ENCODE measurements at places on chromosomes 13 and 19. TPM values are rescaled to one million over a fixed set of nuclear protein-coding genes. Genes with fewer than 3 reads are reported as not detected.
A peak's percentile ranks its signal among the peaks of the same experiment; 100 is the strongest.

DNA sequence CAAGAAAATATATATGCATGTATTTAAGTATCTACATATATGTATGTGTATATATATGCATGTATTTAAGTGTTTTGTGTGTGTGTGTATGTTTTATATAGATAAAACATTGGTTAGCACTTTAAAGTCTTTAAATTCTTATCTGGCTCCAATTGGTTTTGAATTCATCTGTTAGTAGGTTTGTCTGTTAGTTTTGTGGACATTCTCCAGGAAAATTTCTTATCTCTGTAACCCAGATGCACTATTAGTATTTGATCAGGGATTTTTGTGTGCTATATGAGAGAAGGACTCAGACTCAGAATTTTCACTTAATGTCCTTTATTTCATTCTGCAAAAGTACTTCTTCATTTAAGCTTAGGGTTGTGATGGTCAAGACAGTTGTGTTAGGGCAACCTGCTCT lies 103.1 kb downstream of the ITGBL1 start:
- no peak overlapping the region for H3K4me3 ChIP-seq
- H3K27ac ChIP-seq: no peak overlapping the region
- H3K27me3 ChIP-seq: no peaks in the 10 kb centered on the region

- H3K4me3 ChIP-seq: no peak overlapping the region
- DNase-seq: no peak
- H3K27me3 ChIP-seq: no peaks in the 10 kb centered on the region
- H3K27ac ChIP-seq: no peak overlapping the region
- H3K4me1 ChIP-seq: no peaks in the 10 kb centered on the region
Measured at GRCh38 chr13:98436233-98436910, 140.5 kb downstream of the STK24 start.

DNA sequence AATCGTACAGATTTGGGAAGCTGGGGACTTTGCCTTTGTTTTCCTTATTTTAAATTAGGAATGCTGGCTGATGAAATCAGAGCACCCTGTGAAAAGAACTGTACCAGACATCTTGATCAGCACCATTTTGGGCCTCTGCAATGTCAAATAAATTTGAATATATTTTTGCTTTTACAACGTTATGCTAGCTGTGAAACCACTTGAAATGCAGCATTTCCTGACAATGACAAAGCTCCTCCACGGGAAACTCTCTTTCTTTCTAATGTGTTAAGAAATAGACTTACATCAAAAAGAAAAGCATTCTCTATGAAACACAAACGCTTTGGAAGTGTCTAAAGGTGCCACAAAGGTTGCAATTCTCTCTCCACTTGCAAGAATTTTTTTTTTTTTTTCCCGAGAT lies 47.1 kb upstream of the MAP3K10 start:
- no peak overlapping the region for H3K27ac ChIP-seq
- no peaks in the 10 kb centered on the region for H3K27me3 ChIP-seq
- H3K4me1 ChIP-seq: no peaks in the 10 kb centered on the region
- no peak for DNase-seq
- H3K36me3 ChIP-seq: no peaks in the 10 kb centered on the region

- no peaks in the 10 kb centered on the region for H3K4me1 ChIP-seq
- H3K27ac ChIP-seq: no peak overlapping the region
- no peaks in the 10 kb centered on the region for H3K27me3 ChIP-seq
- peak; percentile 39 for DNase-seq
- no peak overlapping the region for H3K4me3 ChIP-seq
- no peaks in the 10 kb centered on the region for H3K36me3 ChIP-seq
Measured at GRCh38 chr19:48290401-48290770, 20.5 kb downstream of the ZNF114 start.

GRCh38 chr19:17720440-17720839 lies 1.2 kb downstream of the MAP1S start:
- DNase-seq: no peak
- no peak overlapping the region for H3K27ac ChIP-seq
- H3K4me1 ChIP-seq: peaks cover 26% of the 10 kb centered on the region

DNA sequence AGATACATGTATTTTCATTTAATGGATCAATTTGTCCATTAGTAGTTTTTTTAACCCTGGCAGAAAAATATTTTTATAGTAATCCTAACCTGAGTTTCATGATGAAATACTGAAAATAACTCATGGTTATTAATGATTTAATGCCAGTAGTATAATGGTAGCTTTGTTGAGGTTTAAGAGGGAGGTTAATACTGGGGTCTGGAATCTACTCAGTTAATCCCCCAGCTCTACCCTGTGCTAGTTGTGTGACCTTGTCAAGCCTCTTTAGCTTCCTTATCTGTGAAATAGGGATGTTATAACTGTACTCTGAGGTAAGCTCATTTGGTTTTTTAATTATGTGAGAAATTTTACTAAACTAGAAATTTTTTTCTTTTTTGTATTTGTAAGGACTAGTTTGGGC lies 122.5 kb downstream of the TDRD3 start:
- no peak overlapping the region for H3K4me3 ChIP-seq
- no peak overlapping the region for H3K27ac ChIP-seq
- H3K27me3 ChIP-seq: no peaks in the 10 kb centered on the region
- no peaks in the 10 kb centered on the region for H3K36me3 ChIP-seq
- no peaks in the 10 kb centered on the region for H3K4me1 ChIP-seq

GRCh38 chr13:67772807-67773453 lies 542.8 kb upstream of the PCDH9 start:
- H3K4me3 ChIP-seq: no peak overlapping the region
- DNase-seq: no peak
- H3K27ac ChIP-seq: no peak overlapping the region
- no peaks in the 10 kb centered on the region for H3K27me3 ChIP-seq
- H3K4me1 ChIP-seq: no peaks in the 10 kb centered on the region

GRCh38 chr13:29464105-29464679 lies 131.3 kb downstream of the SLC7A1 start:
- no peak overlapping the region for H3K4me3 ChIP-seq
- DNase-seq: peak; percentile 11
- H3K27ac ChIP-seq: no peak overlapping the region
- no peaks in the 10 kb centered on the region for H3K27me3 ChIP-seq
- no peaks in the 10 kb centered on the region for H3K36me3 ChIP-seq

DNA sequence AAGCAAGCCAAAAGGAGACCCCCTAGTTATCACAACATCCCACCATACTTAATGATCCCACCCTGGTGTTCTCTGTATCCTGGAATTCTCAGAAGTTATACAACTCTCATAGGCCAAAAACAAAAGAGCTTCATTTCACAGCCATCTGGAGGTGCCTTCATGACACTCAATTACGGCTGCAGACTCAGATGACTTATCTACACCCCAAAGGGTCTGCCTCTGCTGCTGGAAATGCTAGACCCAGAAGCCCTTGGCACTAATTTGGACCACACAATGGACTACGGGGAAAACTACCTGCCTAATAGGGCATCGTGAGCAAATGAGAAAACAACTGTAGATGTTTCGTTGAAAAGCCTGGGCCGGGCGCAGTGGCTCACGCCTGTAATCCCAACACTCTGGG lies 40.2 kb downstream of the BRD4 start:
- H3K27me3 ChIP-seq: no peaks in the 10 kb centered on the region
- no peak overlapping the region for H3K27ac ChIP-seq
- H3K36me3 ChIP-seq: no peaks in the 10 kb centered on the region
- H3K4me3 ChIP-seq: no peak overlapping the region
- DNase-seq: no peak
- peaks cover 3% of the 10 kb centered on the region for H3K4me1 ChIP-seq

- H3K4me1 ChIP-seq: peaks cover 17% of the 10 kb centered on the region
- H3K27me3 ChIP-seq: peaks cover 4% of the 10 kb centered on the region
- no peaks in the 10 kb centered on the region for H3K36me3 ChIP-seq
- no peak overlapping the region for H3K4me3 ChIP-seq
- no peak for DNase-seq
Measured at GRCh38 chr19:2487842-2488241, 11.9 kb downstream of the GADD45B start.

- H3K27me3 ChIP-seq: no peaks in the 10 kb centered on the region
- no peak for DNase-seq
- H3K4me3 ChIP-seq: no peak overlapping the region
Measured at GRCh38 chr13:34208336-34208735, 390.4 kb downstream of the RFC3 start.

- H3K4me1 ChIP-seq: no peaks in the 10 kb centered on the region
- no peak overlapping the region for H3K4me3 ChIP-seq
- no peaks in the 10 kb centered on the region for H3K36me3 ChIP-seq
- H3K27ac ChIP-seq: no peak overlapping the region
Measured at GRCh38 chr13:111510502-111511218, 190.2 kb downstream of the TEX29 start.

DNA sequence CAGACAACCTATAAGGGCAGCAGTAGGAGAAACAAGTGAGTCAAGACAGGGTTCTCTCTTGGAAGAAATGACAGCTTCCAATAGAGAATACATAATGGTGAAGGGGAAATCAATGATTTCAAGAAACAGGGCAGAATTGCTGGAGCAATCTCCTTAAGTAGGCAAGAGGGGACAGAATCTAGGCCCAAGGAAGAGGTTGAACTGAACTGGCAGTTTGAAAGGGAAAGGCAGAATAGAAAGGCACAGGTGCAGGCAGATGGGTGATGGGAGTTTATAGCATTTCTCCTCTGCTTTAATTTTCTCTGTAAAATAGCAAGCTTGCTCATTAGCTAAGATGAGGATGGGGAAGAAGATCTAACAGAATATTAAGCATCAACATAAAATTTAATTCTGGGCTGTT lies 110.8 kb downstream of the TBC1D4 start:
- no peak overlapping the region for H3K27ac ChIP-seq
- no peak for DNase-seq
- H3K36me3 ChIP-seq: no peaks in the 10 kb centered on the region
- H3K4me1 ChIP-seq: no peaks in the 10 kb centered on the region
- no peaks in the 10 kb centered on the region for H3K27me3 ChIP-seq
- H3K4me3 ChIP-seq: no peak overlapping the region

- H3K36me3 ChIP-seq: no peaks in the 10 kb centered on the region
- H3K4me1 ChIP-seq: no peaks in the 10 kb centered on the region
- no peaks in the 10 kb centered on the region for H3K27me3 ChIP-seq
- peak overlapping the region; percentile 39 for H3K4me3 ChIP-seq
- DNase-seq: peak; percentile 75
Measured at GRCh38 chr19:38975861-38976271, 324 bp upstream of the FBXO17 start.

- H3K4me1 ChIP-seq: no peaks in the 10 kb centered on the region
- no peak for DNase-seq
- H3K4me3 ChIP-seq: no peak overlapping the region
- H3K27ac ChIP-seq: no peak overlapping the region
- H3K36me3 ChIP-seq: no peaks in the 10 kb centered on the region
Measured at GRCh38 chr13:28573595-28574373, 78.9 kb upstream of the FLT1 start.

DNA sequence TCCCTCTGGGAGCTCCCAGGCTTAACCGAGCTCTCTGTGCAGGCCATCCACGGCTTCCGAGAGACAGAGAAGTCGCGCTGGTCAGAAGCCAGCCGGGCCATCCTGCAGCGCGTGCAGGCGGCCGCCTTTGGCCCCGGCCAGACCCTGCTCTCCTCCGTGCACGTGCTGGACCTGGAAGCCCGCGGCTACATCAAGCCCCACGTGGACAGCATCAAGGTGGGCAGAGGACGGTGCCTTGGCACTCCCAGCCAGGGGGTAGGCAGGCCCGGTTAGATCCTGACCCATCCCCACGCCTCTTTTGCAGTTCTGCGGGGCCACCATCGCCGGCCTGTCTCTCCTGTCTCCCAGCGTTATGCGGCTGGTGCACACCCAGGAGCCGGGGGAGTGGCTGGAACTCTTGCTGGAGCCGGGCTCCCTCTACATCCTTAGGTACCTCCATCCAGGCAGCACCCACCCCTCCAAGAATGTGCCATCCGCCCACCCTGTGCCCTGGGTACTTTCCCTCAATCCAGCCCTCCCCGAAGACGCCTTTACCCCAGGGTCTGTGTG lies 1.5 kb downstream of the PSPN start:
- peak; percentile 77 for DNase-seq
- no peaks in the 10 kb centered on the region for H3K27me3 ChIP-seq
- H3K27ac ChIP-seq: no peak overlapping the region
- H3K4me1 ChIP-seq: no peaks in the 10 kb centered on the region

DNA sequence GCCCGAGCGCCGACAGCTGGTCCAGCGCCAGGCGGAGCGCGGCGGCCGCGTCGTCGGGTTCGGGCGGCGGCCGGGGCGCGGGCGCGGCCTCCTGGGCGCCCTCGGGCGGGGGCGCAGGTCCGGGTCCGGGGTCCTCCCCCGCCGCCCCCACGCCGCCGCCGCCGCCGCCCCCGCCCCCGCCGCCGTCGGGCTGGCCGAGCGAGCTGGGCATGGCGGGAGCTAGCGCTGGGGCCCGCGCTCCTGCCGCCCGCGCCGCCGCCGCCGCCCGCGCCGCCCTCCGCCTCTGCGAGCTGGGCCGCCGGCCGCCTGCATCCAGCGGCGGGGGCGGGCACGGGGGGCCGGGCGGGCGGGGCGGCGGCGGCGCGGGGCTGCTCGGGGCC lies 287 bp downstream of the MEX3D start:
- no peaks in the 10 kb centered on the region for H3K4me1 ChIP-seq
- no peaks in the 10 kb centered on the region for H3K36me3 ChIP-seq
- DNase-seq: peak; percentile 28
- no peaks in the 10 kb centered on the region for H3K27me3 ChIP-seq
- H3K27ac ChIP-seq: no peak overlapping the region

GRCh38 chr13:73733706-73734105 lies 400.5 kb downstream of the KLF12 start:
- DNase-seq: no peak
- no peak overlapping the region for H3K27ac ChIP-seq
- no peak overlapping the region for H3K4me3 ChIP-seq
- no peaks in the 10 kb centered on the region for H3K27me3 ChIP-seq

DNA sequence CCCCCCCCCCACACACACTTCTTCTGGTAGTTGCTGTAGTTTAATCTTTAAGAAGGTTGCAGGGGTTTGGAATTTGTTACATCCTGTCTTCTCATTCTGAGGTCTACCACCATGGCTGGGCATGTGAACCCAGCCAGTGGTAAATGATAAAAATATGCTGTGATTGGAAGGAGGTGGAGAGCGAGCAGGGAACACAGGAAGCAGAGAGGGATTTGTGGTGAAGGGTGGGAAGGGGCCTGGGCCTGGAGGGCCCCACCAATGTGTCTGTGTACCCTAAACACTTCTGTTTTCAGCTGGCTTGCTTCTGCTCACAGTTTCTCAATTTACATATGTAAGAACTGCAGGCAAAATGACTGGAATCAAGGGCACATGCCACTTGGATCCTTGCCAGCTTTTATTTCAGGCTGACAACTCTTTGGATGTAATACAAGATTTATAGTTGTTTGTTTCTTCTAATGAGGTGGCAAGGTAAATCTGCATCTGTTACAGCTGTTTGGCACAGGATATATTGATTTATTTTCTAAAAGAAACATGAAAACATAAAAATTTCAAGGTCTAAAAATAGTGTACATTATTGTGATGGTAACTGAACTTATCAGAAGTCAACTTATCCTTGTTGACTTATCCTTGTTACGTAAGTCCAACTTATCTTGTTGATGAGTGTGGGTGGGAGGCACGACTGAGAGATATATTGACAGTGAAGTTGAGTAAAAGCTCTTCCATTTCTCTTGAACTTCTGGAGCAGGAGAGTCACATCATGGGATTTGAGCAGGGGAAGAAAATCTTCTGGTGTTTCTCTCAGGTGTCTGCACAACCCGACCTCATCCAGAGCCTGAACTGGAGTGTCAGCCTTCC lies 313.2 kb downstream of the SHISA2 start:
- no peaks in the 10 kb centered on the region for H3K4me1 ChIP-seq
- peak; percentile 45 for DNase-seq
- H3K36me3 ChIP-seq: no peaks in the 10 kb centered on the region
- H3K27me3 ChIP-seq: no peaks in the 10 kb centered on the region

NLRP7 gene
- 0.16 TPM for total RNA-seq

ODAD3 gene
- total RNA-seq: 1.5 TPM

PTH2 gene
- not detected for total RNA-seq

HRC gene
- total RNA-seq: 7.0 TPM

PSG2 gene
- not detected for total RNA-seq

FOSB gene
- 0.98 TPM for total RNA-seq

CCL25 gene
- total RNA-seq: not detected

KCTD12 gene
- 132 TPM for total RNA-seq

PRR36 gene
- 4.2 TPM for total RNA-seq

LILRB4 gene
- total RNA-seq: 9.9 TPM

C19orf81 gene
- total RNA-seq: 3.0 TPM

PHF11 gene
- total RNA-seq: 57.0 TPM
